ENCODE measurements at places on chromosomes 6 and 20. TPM values are rescaled to one million over a fixed set of nuclear protein-coding genes. Genes with fewer than 3 reads are reported as not detected.

The SRC gene
- 25.2 TPM for total RNA-seq

GRCh38 chr20:23658336-23658735 is 20.6 kb upstream of the CST3 start:
- no peaks in the 10 kb centered on the region for H3K36me3 ChIP-seq
- no peak overlapping the region for H3K4me3 ChIP-seq
- H3K4me1 ChIP-seq, result peaks cover 46% of the 10 kb centered on the region
- no peak overlapping the region for H3K27ac ChIP-seq
- DNase-seq, result no peak

DNA sequence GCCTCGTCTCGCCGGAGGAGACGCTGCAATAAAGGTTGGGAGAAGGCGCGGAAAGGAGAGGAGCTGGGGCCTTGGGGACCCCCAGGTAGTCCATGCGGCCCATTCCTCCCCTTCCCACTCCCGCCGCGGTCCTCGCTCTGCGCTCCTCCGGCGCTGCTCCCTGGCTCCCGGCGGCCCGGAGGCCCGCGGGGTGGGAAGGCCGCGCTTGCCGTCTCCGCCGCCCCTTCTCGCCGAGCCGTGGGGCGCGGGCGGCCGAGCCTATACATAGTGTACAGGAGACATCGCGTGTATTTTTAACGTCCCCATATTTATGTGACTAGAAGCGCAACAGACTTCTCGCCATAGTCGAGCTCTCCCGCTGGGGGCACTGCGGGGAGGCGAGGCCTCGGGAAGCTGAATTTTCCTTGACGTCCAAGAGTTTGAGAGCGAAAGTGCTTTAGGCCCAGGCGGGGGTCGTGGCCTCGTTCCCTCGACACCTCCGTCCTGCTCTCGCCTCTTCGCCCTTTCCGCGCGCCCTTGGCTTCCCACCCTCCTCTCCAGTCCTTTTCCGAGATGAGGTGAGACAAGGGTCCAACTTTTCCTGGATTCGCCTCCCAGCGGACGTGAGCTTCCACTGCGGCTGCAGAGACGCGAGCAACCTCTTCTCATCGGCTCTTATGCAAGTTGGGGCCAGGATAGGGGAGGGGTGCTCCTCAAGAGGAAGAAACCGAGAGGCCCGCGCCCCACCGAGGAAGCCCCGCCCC is 29.0 kb downstream of the SLC12A5 start:
- peaks cover 34% of the 10 kb centered on the region for H3K4me1 ChIP-seq
- peaks cover 30% of the 10 kb centered on the region for H3K36me3 ChIP-seq
- no peak overlapping the region for H3K27ac ChIP-seq
- peak; percentile 61 for DNase-seq
- peak overlapping the region; percentile 39 for H3K4me3 ChIP-seq

DNA sequence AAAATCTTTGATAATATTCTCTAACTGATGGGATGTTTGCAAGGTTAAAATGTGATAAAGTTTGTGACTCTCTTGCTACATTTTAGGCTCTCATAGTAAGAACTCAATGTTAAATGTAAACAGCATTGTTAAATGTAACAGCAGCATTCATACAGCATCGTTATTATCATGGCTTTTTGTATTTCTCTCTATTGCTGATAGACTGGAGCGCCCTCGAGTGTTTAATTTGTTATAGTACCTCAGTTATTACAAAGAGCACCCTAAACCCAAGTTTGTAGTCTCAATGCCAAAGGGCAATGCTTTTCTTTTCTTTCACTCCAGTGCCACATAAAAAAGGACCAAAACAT is 14.9 kb upstream of the TTPAL start:
- H3K36me3 ChIP-seq, result no peaks in the 10 kb centered on the region
- no peak overlapping the region for H3K27ac ChIP-seq
- no peak for DNase-seq
- H3K27me3 ChIP-seq, result no peaks in the 10 kb centered on the region

DNA sequence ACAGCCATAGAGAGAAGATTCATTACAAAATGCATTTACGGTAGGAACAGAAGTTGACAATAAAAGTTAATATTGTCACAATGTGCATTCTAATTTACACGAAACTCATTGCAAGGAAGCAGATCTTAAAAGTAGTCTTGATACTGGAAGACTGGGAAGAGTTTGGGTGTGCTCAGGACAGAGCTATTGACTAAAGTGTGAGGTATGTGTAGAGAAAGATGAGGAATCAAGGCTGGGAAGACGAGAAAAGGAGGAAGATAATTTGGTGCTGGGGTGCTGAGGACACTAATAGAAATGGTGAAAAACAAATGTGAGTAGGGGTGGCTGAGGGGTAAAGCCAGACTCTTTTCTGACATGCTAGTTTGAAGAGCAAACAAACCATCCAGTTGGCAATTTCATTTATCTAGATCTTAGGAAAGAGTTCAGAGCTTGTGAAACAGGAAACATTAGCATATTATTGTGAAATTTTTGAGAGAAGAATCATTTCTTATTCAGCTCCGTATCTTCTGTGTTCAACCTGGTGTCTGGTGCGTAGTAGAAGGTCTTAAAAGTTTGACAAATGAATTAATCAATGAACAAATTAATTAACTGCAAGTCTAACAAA is 72.7 kb downstream of the ELOVL4 start:
- H3K36me3 ChIP-seq, result no peaks in the 10 kb centered on the region
- peaks cover 2% of the 10 kb centered on the region for H3K4me1 ChIP-seq
- DNase-seq, result no peak
- H3K4me3 ChIP-seq, result no peak overlapping the region

DNA sequence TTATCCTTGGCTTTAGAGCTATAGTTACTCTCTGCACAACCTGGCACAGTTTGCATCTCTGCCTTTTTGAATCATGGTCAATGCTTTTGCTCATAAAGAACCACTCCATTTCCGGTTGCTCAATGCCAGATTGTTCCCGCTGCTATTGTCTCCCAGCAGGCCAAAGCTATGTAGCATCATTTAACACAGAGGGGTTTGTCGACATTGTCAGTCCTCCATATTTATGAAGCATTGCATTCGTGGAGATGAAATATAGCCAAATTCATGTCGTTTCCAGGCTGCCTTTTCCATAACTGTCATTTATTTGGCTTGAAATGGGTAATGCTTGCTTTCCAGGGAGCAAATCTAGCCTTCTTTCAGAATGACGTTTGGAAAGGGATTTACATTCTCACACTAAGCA is 598.8 kb downstream of the EPHA7 start:
- no peak for DNase-seq
- H3K4me1 ChIP-seq, result no peaks in the 10 kb centered on the region
- no peak overlapping the region for H3K4me3 ChIP-seq
- H3K27ac ChIP-seq, result no peak overlapping the region
- no peaks in the 10 kb centered on the region for H3K36me3 ChIP-seq

The NHLRC1 gene
- total RNA-seq, result 4.9 TPM

GRCh38 chr6:125979101-125979500 is 7.2 kb upstream of the TRMT11 start:
- H3K4me1 ChIP-seq, result no peaks in the 10 kb centered on the region
- peaks cover 15% of the 10 kb centered on the region for H3K36me3 ChIP-seq
- no peaks in the 10 kb centered on the region for H3K27me3 ChIP-seq
- no peak overlapping the region for H3K4me3 ChIP-seq

The HLA-DMB gene
- 15.0 TPM for total RNA-seq

- H3K27me3 ChIP-seq, result peaks cover 5% of the 10 kb centered on the region
- peaks cover 8% of the 10 kb centered on the region for H3K4me1 ChIP-seq
- H3K27ac ChIP-seq, result peak overlapping the region; percentile 35
- no peaks in the 10 kb centered on the region for H3K36me3 ChIP-seq
- DNase-seq, result peak; percentile 63
Observed at GRCh38 chr20:49575551-49576060, 7.7 kb upstream of the PTGIS start.

- no peaks in the 10 kb centered on the region for H3K4me1 ChIP-seq
- H3K27me3 ChIP-seq, result no peaks in the 10 kb centered on the region
- no peak overlapping the region for H3K27ac ChIP-seq
- DNase-seq, result no peak
Observed at GRCh38 chr20:25009218-25010145, 16.9 kb upstream of the APMAP start.

The TEAD3 gene
- total RNA-seq, result 54.3 TPM

DNA sequence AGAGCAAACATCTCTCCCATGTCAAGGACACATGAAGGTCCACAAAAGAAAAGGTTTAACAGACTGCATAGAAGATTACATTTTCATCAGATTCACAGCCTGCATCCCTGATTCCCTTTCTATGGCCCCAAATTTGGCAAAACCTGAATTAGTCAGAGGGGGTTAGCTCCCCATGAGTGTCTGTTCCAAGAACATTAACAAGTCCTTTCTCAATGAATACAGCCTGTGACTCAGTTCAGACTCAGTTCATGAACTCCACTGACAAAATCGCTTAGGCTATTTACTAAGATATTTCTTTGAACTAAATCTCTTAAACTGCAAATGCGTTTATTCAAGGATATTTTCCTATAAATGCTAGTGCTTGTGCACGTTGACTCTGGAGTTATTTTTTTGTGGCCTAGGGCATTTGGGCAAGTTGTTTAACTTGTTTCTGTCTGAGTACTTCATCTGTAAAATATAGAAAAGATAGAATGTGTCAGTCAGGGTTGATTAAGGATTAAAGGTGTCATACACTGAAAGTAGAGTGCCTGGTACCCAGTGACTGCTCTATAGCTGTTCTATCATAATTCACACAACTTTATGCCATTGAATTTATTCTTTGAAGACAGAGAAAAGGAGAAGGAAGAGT is 422.6 kb downstream of the HTR1B start:
- no peak overlapping the region for H3K27ac ChIP-seq
- no peak overlapping the region for H3K4me3 ChIP-seq
- no peaks in the 10 kb centered on the region for H3K27me3 ChIP-seq
- no peaks in the 10 kb centered on the region for H3K4me1 ChIP-seq
- H3K36me3 ChIP-seq, result no peaks in the 10 kb centered on the region
- no peak for DNase-seq

The ACTL10 gene
- total RNA-seq, result 2.6 TPM
